ENCODE measurements at places on chromosomes 5 and 9.

- no peak for DNase-seq
Measured at GRCh38 chr9:135980926-135981630, 19.9 kb upstream of the UBAC1 start.

DNA sequence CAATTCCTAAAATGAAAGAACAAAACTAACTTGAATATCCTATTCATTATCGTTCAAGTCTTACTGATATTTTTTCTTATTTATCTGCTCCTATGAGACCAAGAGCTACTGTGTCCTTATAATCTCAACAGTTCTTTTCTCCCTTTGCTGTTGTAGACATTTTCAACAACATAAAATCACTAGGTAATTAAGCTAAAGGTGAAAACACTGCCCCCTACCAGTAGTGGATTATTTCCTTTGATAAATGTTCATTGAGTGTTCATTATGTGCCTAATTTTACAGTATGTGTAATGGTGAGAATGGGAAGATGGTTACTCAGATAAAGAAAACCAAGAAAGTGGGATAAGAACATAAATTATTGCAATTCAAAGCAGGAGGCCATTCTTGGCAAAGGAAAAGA is 41.4 kb upstream of the PAPPA start:
- no peak for DNase-seq

DNA sequence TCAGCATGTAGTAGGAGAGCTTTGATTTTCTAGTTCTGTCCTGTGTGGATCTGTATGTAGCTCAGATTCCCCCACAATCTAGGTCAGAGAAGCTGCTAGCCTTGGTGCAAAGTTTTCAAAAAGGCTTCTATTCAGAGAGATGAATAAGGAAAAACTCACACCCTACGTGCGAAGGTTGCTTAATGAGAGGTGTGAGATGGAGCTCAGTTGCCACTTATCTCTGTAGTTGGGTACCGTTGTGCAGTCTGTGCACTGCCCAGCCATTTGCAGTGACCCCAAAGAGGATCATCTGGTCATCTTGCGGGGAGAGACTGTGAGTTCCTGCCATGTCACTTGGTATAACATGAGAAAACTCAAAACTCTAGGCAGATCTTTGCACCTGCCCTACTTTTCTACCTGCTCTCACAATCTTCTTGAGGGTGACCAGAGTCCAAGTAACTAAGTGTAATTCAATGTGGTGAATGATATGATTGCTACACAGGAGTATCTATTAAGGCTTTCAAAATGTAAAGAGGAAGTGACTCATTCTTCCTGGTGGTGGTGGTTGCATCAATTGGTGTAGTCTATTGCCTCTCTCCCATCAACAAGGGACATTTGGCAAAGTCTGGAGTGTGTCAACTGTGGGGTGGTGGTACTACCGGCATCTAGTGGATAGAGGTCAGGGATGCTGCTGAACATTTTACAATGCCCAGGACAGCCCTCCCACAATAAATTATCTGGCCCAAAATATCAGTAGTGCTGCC is 65.2 kb downstream of the TMC1 start:
- DNase-seq, result no peak

- DNase-seq, result peak; percentile 18
Measured at GRCh38 chr5:75335952-75336614, 937 bp upstream of the HMGCR start.

- DNase-seq, result no peak
Measured at GRCh38 chr5:11143456-11144267, 382.6 kb upstream of the DAP start.

- no peak for DNase-seq
Measured at GRCh38 chr5:116377276-116378006, 197.2 kb downstream of the SEMA6A start.

DNA sequence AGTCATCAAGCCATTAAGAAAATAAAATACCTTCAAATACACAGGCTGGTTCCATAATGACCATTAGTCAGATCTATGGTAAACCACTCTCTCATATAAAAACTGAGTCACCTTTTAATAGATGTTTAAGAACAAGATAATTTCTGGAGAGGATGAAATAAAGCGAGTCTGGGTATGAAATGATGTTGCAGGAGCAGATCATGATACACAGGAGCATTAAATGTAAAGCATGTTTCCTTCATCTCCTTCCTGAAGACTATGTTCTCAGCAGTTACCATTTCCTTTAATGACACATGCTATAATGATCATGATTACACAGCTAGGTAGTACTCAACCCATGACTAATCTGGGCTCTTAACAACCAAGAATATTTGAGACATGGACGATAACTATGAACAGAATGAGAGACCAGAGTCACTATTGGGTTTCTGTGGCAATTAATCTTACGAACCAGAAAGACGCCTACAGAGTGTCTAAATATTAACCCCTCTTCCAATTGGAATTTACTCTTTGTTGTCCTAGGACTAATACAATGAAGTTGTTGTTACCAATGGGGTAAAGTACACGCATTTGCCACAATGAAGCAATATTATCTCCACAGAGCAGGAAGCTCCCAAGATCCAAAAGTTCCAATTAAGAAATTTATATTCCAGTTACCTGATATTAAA is 105.6 kb downstream of the NR6A1 start:
- DNase-seq, result no peak

- no peak for DNase-seq
Measured at GRCh38 chr5:80033513-80033912, 1.6 kb upstream of the THBS4 start.

DNA sequence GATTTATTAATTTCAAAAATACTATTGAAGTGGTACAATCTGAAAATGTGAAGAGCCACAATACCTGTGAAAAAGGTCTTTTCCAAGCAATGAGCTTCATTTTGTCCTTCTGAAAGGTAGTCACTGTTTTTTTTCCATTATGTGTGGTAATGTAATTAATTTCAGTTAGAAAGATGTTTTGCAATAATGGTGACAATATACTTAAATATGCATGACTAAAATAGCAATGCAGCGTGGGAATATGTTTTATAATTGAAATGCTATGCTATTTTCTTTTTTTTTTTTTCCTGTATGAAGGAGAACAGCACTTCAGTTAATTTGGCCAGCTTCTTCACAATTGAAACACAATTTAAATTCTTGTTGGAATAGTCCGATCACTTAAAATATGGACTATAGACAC is 41.9 kb downstream of the NPR3 start:
- no peak for DNase-seq

DNA sequence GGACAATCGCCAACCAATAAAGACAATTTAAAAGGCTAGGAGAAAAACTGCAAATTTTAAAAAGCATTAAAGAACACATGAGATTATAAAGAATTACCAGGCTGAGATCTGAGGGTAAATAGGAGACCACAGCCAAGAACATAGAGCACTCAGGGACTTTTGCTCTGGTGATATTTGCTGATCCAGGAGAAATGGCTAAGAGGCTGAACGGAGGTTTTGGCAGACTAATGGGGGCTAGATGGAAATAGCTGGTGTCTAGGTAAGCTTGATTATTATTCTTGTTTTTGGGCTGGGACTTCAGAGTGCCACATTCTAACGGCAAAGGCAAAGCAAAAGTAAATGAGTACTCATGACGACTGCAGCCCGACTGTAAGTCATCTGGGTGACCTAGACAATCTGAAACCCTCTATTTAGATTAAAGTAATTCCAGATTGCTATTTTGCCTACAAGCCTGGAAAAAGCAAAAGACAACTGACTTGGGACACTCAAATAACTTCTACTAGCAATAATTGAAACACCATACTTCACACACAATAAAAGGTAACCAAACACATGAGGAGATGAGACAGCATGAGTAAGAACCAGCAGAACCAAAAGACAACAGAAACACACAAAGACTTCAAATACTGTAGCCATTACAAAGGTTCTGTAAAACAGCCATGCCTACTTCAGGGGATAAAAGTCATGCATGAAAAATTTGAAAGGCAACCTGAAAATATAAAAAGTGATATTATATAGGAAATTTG is 68.8 kb downstream of the JAKMIP2 start:
- DNase-seq, result no peak

GRCh38 chr9:86402591-86402990 is 48.4 kb upstream of the TUT7 start:
- DNase-seq, result no peak

DNA sequence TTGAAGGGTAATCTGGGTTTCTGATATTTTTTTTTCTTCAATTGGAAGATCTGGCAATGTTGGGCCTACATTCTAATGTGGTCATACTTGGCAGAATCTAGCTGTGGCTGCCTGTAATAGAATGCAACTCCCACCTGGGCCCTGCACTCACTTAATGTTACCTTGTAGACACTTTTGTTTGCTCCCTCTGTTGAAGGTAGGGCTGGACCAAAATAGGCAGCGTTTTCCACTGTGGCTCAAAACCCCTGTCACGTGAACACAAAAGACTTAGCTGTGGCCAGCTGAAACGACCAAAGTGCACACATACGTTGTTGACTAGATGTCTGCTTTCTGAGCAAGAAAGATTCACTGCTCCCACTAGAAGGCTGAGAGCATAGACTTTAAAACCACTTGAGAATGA is 117.6 kb upstream of the HMHB1 start:
- DNase-seq, result no peak

GRCh38 chr9:40925149-40925548 is 203.3 kb downstream of the FOXD4L6 start:
- DNase-seq, result no peak

- DNase-seq, result no peak
Measured at GRCh38 chr9:133583586-133583985, 25.6 kb downstream of the FAM163B start.

- DNase-seq, result no peak
Measured at GRCh38 chr9:128072144-128073021, 4.4 kb downstream of the SLC25A25 start.
